ENCODE measurements at places on chromosomes 2 and 18.
A peak's percentile ranks its signal among the peaks of the same experiment; 100 is the strongest.

DNA sequence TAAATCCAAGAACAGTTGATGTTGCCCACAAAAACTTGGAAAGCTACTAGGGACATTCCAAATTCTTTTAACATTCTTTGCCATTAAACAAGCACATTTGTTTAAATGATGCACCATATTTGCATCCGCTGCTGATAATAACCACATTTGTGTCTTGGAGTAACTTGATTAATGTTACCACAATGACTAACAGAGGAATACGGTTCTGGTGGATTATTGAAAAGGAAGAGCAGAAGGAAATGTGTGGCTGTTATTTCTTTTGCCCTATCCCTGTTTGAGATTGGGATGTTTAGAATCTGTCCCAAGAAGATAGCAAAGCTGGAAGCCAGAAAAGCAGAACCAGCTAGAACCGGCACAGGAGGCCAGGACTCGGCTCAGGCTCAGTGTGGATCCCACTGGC is 39.2 kb upstream of the RASGRP3 start:
- DNase-seq, result no peak

DNA sequence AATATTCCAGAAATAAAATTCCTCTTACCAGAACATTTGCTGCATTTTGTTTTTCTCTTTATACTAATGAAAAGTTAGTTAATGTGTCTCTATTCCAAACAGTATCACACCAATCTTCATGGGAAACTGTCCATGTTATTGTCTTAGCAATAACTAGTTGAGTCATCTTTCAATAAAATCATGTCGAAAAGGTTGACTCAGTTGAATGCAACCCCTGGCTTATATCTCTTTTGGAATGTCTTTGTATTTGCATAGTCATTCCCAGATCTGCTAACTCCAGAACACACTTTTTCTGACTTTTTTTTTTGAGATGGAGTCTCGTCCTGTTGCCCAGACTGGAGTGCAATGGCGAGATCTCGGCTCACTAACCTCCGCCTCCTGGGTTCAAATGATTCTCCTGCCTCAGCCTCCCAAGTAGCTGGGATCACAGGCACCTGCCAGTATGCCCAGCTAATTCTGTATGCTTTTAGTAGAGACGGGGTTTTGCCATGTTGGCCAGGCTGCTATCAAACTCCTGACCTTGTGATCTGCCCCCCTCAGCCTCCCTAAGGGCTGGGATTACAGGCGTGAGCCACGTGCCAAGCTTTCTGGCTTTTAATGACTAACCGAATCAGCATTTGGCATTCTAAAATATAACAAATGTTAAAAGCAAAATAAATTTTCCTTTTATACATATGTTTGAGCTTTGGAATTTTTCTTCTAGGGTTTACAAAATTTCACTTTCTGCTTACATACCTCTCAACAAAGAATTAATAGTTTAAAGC is 133.2 kb upstream of the GULP1 start:
- no peak for DNase-seq

DNA sequence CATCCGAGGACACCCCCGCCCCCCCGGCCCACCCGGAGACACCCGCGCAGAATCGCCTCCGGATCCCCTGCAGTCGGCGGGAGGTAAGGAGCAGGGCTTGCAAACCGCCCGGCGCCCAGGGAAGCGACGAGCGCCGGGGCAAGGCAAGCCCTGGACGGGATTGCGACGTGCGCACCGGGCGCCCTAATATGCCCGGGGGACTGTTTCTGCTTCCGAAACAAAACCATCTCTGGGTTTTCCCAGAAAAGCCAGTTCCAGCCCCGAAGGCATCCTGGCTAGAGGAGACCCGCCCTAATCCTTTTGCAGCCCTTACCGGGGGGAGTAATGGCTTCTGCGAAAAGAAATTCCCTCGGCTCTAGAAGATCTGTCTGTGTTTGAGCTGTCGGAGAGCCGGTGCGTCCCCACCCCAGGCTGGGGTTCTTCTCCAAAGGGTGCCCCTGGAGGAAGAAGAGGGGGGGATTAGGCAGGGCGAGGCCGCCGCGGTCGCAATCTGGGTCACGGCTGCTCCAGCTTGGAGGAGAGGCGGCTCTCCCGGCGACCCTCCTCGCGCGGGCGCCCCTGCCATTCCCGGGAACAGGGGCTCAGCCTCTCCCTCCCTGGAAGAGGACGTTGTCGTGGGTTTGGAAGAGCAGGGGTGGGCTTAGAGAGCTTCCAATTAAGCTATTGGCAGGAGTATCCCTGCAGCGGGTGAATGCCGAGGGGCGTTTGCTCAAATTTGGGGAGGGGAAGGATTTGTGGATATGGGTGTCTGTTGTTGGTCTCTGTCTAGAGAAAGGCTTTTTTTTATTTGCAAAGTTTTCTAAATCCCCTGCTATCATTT is 521 bp downstream of the MYCN start:
- DNase-seq, result no peak

GRCh38 chr2:167293172-167293781 is 405.0 kb downstream of the XIRP2 start:
- DNase-seq, result peak; percentile 38

DNA sequence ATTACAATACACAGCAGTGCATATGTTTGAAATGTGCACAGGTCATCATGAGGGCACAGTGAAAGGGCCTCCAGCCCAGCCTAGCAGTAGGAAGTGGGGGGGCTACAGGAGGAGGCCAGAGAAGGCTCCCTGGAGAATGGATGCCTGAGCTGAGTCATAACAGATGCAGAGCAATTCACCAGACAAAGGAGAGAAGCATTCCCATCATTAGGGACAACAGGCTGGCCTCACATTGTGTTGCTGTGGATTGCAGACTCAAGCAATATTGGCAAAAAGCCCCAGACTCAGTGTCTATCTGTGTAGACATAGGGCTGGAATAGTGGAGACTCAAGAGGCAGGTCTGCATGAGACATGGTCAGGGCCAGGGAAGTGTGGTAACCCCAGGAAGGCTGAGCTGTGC is 329.9 kb downstream of the DLGAP1 start:
- DNase-seq, result peak; percentile 73

DNA sequence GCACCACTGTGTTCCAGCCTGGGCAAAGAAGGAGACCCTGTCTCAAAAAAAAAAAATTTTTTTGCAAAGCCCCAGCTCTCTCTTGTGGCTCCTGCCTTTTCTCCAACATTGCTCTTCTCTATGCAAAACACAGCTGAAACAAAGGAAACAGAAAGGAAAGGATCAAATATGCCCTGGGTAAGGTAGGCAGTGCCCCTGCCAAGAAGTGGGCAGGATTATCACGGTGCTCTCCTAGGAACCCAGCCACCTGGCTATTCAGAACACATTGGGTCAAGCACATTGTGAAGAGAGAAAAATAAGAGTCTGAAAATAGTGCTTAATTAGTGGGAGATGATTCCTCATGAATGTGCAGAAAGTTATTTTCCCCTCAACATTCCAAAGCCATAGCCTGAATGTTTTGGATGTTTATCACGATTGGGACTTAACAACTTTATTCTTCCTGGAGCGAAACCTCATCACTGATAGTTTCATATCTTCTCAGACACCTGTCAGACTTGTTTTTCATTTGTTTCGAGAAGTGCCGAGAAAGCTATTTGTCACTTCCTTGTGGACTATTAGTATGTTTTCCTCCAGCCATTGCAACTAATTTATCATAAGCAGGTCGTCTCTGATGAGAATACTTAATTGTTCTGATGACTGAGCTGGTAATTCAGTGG is 42.7 kb upstream of the RPL31 start:
- DNase-seq, result no peak

- DNase-seq, result no peak
These were observed 25.8 kb downstream of the CASP10 start for GRCh38 chr2:201208563-201209252.

DNA sequence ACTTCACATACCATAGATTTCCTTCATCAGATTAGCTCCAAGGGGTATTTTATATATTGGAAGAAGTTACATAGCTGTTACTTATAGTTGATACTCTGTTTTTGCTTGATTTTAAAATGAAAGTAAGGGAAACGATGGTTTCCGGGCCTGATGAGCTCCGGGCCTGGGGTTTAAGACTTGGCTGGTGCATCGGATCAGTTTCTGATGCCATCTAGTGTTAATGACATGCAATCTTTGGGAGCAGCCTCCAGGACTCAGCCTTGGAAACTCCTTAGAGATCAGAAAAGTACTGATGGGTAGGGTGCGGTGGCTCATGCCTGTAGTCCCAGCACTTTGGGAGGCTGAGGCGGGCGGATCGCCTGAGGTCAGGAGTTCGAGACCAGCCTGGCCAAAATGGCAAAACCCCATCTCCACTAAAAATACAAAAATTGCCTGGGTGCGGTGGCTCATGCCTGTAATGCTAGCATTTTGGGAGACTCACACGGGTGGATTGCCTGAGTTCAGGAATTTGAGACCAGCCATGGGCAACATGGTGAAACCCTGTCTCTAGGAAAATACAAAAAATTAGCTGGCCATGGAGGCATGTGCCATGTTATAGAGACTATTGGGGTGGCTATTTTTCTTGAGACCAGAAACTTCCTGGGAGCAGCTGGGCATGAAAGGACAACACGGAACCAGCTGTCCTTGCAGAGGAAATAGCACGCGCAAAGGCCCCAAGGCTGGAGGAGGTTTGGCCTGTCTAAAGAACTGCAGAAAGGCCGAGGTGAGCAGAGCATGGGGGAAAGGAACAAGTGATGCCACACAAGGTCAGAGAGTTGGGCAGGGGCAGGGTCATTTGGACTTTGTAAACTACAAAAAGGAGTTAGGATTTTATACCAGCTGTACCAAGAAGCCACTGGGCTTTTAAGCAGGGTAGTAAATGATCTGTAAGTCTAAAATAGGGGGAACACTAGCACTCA is 46.9 kb upstream of the CNOT11 start:
- peak; percentile 67 for DNase-seq

DNA sequence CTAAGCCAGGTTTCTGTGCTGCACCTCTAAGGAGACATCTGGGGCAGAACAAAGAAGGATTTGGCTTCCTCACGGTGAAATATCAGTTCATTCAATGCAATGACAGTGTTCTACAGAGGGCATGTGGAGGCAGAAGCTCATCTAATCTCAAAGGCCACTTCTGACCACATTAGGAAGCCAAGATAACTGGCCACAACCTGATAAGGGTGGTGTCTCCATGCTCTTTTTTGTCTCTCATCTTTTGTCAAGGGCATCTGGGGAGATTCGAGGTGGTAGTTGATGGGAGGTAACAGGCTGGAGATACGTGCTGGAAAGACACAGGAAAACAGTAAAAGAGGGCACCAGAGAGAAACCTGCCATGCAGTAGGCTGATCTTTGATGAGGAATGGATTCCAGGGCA is 303.9 kb downstream of the LRATD1 start:
- DNase-seq, result no peak

DNA sequence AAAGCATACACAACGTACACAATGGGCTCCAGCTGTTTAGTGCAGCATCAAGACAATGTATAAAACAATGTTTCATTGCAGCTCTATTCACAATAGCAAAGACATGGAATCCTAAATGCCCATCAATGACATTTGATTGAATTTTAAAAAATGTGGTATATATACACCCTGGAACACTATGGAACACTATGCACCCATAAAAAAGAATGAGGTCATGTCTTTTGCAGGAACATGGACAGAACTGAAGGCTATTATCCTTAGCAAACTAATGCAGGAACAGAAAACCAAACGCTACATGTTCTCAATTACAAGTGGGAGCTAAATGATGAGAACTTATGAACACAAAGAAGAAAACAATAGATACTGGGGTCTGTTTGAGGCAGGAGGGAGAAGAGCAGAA is 315.5 kb downstream of the AGPS start:
- no peak for DNase-seq

- DNase-seq, result no peak
These were observed 55.3 kb upstream of the HAAO start for GRCh38 chr2:42847596-42848151.

DNA sequence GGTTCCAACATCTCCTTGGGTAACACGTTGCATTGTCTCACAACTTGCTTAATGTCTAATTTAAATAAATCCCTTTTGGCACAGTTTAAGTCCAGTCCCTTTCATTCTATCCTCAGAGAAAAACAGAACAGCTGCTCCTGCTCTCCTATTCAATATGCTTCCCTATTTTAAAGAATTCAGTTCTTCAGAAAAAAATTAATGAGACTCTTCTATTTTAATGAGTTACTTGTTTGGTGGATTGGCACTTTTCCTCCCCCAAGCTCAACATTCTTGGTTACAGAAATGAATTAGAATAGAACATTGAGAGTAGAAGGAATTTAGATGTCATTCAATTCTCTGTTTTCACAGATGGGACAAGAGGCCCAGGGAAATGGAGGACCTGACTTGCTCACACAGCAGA is 116.9 kb upstream of the ATP8B1 start:
- no peak for DNase-seq

GRCh38 chr2:132897111-132897510 is 227.1 kb upstream of the LYPD1 start:
- no peak for DNase-seq

DNA sequence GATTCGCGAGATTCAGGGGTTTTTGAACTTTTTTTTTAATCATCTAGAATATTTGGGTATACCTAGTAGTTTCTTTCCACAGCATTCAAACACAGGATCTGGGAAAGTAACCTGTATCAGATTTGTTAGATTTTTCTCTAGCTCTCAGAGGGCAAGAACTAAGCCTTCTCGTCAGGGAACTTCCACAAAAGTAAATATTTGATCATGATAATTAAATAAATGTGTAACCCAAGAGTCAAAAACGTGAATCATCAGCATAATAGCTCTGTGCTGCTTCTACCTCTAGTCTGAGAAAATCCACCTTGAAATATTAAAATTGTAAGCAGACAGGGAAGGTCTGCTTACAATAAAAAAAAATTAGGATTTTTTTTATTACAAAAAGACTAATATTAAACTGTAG is 225.7 kb upstream of the SPOPL start:
- no peak for DNase-seq

GRCh38 chr2:45992021-45992740 is 305.0 kb upstream of the EPAS1 start:
- no peak for DNase-seq

DNA sequence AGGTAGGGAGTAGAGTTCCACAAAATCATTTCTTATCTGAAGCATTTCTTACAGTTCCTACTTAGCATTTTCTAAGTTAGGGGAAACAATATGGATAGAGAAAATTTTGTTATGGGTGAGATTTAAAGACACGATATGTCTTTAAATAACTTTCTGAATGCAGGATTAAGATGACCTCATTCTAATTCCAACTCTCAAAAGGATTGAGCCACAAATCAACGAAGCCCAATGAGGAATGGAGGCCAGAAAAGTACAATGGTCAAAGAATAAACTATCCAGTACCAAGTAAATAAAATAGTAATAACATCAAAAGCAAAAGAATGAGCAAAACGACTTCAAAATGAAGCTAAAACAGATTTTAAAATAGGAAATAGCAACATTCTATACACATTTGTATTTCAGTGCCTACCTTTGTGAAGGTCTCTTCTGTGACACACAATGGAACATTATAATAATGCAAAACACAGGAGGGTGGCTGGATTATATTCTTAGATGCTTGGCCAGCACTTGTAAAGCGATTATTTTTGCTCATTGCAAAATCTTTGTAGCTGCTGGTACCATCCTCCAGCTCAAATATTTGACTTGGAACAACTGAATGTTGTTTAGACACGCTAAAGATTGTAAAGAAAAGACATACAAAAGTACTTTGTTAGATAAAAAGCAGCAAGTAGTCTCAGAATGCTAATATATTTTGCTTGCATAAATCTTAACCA is 33.8 kb downstream of the HNRNPLL start:
- no peak for DNase-seq

Measured in H9 (cell line).